H4 (cell line): ENCODE measurements at places on chromosomes 3 and 15. TPM values are rescaled to one million over a fixed set of nuclear protein-coding genes. Genes with fewer than 3 reads are reported as not detected.

- no peak for DNase-seq
Measured at GRCh38 chr3:138768125-138768524, 66.6 kb downstream of the PIK3CB start.

Gene SH2D7
- total RNA-seq, result not detected in 2 replicates

GRCh38 chr3:77236118-77236517 lies 196.2 kb downstream of the ROBO2 start:
- no peak for DNase-seq

DNA sequence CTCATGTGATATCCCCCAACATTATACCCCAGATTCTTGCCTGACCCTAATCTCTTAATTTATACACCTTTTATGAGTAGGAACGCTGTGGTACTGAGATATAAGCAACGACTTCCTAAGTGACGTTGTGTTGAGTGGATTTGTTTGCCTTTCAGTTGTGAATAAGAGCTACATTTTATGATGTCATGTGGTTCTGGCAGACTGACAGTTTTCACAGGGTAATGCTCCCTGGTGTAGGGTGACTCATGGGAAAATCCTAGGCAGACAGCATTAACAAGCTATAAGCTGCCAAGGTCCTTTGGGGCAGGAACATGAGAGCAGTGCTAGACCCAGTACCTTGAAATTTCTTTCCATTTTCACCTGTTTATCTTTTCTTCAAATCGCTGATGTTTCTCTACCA lies 11.2 kb downstream of the C3orf52 start:
- peak; percentile 99 for DNase-seq

- no peak for DNase-seq
Measured at GRCh38 chr15:100249096-100249815, 92.5 kb downstream of the ADAMTS17 start.

GRCh38 chr3:151726016-151726415 lies 7.7 kb upstream of the AADACL2 start:
- no peak for DNase-seq

Gene GOLGA6A
- total RNA-seq, result not detected in 2 replicates

Gene CRYBG3
- 8.2 and 9.2 TPM in 2 replicates for total RNA-seq

Gene GRK7
- total RNA-seq, result not detected in 2 replicates

Gene ARGFX
- not detected in 2 replicates for total RNA-seq

Gene PYGO1
- total RNA-seq, result 7.2 and 7.8 TPM in 2 replicates

- DNase-seq, result no peak
Measured at GRCh38 chr3:54801977-54802376, 125.9 kb downstream of the LRTM1 start.

Gene SUCNR1
- 0.70 and 1.2 TPM in 2 replicates for total RNA-seq

GRCh38 chr15:40397688-40398412 lies 7.7 kb upstream of the IVD start:
- DNase-seq, result no peak

DNA sequence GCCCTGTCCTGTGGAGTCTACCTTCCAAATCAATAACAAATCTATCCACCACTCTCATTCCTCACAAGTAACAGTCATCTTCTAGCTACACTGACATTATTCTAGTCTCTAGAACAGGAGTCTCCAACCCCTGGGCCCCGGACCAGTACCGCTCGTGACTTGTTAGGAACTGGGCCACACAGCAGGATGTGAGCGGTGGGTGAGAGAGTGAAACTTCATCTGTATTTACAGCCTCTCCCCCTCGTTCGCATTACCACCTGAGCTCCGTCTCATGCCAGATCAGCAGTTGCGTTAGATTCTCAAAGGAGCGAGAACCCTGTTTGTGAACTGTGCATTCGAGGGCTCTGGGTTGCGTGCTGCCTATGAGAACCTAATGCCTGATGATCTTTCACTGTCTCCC lies 31.9 kb downstream of the ROBO2 start:
- no peak for DNase-seq

DNA sequence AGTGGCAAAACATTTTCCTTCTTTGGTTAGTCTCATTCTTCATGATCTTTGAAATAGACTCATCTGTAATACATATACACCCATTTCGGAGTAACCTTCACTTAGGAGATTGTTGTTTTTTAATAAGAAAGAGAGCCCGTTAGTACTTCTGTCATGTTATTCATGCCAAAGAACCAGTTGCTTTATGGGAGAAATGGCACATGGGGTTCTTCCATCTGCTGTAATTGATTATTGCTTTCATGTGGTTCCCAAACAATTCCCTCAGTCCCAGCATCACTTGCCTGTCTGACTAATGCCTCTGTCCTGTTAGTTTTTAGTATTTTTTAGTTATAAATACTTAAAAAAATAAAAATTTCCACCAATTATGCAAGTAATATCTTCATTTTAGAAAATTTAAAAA lies 33.8 kb upstream of the FAH start:
- no peak for DNase-seq

- DNase-seq, result no peak
Measured at GRCh38 chr3:112351823-112352222, 18.9 kb downstream of the CD200 start.

Gene SNTN
- not detected in 2 replicates for total RNA-seq

GRCh38 chr3:46852334-46852720 lies 10.9 kb downstream of the MYL3 start:
- no peak for DNase-seq

- peak; percentile 33 for DNase-seq
Measured at GRCh38 chr3:165895919-165896318, 58.7 kb upstream of the BCHE start.

GRCh38 chr15:94864600-94864999 lies 633.2 kb downstream of the MCTP2 start:
- DNase-seq, result no peak

DNA sequence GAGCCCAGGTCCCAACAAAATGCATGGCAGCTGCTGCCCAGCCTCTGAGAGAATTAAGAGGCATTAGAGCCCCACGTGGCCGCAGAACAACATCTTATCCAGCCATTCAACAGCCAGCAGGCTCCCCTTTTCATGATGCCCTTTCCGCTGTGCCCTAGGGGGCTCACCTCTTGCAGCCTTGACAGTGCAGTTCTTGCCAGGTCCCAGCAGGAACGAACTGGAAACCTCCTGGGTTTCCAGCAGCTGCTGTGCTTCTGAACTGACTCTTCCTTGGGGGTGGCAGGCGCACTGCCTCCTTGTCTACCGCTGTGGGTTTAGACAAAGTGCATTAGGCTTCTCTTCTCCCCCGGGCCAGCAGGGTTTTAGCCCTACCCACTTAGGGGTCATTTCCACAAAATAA lies 85.2 kb downstream of the FAM174B start:
- DNase-seq, result no peak
